ENCODE measurements at places on chromosomes 5 and 9.
A peak's percentile ranks its signal among the peaks of the same experiment; 100 is the strongest.

DNA sequence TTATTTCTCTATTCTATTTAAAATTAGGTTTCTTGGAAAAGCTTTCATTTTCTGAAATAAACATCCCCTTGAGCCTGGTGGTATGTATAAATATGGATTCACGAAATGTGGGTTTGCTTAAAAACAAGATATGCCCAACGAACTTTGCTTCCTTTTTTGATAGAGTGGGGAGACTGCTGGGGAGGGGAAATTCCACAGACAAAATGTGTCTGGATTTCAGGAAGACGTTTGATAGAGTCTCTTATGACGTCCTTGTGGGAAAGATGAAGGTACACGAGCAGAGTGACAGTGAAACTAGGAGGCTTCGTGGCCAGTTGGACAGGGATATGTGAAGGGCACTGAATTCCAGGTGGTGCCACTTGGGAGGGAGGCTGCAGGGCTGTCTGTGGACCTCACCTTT lies 84.5 kb upstream of the RPS23 start:
- no peak for DNase-seq

- DNase-seq: no peak
Measured at GRCh38 chr5:73636408-73636807, 10.4 kb downstream of the ARHGEF28 start.

GRCh38 chr5:148687427-148687826 lies 33.1 kb upstream of the HTR4 start:
- DNase-seq: peak; percentile 13

DNA sequence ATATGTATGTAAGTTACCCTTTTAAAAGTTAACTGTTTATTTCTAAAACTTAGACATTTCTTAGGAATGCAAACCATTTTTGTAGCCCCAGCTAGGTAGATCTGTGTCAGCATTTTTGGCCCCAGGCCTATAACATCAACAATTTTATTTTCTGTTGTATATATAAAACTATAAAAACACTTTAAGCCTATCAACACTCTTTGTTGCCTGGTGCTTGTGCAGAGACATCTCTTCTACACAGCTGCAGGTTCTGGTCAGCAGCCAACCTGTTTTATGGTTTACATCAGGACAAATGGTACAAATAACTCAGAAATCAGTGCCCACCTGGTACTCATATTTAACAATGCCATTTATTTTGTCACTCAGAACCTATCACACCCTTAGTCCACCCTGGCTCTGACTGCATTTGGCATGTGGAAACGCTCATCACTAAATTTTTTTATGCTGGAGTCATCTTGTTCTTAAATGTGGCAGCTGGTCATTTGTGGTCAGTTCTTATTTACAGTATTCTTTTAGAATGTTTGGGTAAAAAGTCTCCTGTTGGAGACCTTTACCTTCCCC lies 173.4 kb downstream of the DNAH5 start:
- no peak for DNase-seq

GRCh38 chr9:72856972-72857623 lies 95.8 kb downstream of the ALDH1A1 start:
- peak; percentile 28 for DNase-seq

- no peak for DNase-seq
Measured at GRCh38 chr5:28691526-28691925, 1653.1 kb upstream of the CDH9 start.

DNA sequence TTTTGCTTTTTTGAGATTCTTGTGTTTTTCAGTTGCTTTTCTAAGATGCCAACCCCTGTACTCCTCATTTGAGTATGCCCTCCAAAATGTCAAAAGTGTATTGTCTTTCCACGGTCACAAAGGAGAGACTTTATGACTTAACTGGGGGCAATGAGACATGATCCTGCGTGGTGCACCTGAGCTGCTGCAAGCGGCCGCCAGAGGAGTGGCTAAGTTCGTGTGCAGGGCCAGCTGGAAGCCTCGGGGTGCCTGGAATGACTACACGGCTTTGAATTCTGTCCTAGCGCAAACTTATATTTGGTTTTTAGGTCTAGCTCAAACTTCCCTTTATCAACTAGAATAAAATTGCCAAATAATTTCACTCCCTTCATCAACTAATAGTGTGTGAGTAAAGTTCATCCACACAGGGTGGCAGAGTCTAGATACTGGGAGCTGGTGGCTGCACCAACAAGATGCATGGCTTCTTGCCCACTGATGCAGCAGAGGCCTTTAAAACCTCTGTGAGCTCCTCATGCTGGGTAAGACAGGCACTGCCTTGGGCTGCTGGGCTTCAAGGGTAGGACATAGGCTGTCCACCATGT lies 4.7 kb downstream of the GADD45G start:
- DNase-seq: no peak

GRCh38 chr9:21661626-21662025 lies 140.8 kb upstream of the MTAP start:
- DNase-seq: no peak

GRCh38 chr9:88258024-88258423 lies 119.7 kb upstream of the SPATA31C2 start:
- no peak for DNase-seq

- DNase-seq: no peak
Measured at GRCh38 chr9:114791312-114791711, 14.5 kb downstream of the TNFSF15 start.

GRCh38 chr5:35753500-35753899 lies 103.2 kb upstream of the IL7R start:
- DNase-seq: no peak

GRCh38 chr5:64690104-64690416 lies 243 bp upstream of the SHISAL2B start:
- no peak for DNase-seq

Measured in NT2/D1 (cell line).